ENCODE measurements at places on chromosomes 12 and 14.

GRCh38 chr12:75977952-75978671 lies 53.5 kb downstream of the PHLDA1 start:
- DNase-seq: peak; percentile 98

DNA sequence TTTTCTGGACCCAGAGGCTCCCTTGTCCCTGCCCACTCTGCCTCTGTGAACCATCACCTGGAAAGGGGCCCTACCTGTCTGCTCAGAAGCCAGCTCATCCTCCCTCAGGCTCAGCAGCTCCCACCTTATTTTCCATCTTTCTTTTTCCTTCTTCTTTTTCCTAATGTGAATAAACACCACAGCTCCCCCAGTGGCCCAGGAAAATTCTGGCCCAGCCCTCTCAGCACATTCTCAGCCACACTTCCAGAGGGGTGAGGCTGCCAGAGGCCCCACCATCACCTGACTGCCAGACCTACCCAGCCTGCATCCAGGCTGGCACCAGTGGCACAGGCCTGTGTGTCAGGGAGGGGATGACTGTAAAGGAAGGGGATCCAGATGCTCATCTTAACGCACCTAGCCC lies 23.0 kb downstream of the ZFHX2 start:
- DNase-seq: no peak

- DNase-seq: no peak
Observed at GRCh38 chr12:2334689-2335088, 281.9 kb downstream of the CACNA1C start.

GRCh38 chr14:24315807-24316596 lies 4.7 kb downstream of the LTB4R start:
- no peak for DNase-seq

DNA sequence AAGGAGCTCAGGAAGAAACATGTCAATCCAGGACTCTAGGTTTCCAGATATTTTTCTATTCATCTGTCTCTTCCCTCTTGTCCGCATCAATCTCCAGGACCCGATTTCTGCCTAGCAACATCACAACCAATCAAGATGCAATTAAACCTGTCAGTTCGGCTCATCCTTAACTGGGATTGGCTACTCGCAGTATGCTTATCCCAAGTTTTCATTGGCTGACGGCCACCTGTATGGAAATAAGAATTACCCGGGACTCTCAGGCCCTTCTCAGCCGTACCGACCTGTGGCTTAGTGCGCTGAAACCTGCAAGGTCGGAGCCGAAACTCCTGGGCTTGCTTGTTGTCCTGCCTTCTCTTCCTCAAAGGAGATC lies 20.4 kb upstream of the ATP5MC2 start:
- DNase-seq: peak; percentile 76

GRCh38 chr12:105205322-105206048 lies 30.5 kb downstream of the APPL2 start:
- DNase-seq: no peak

DNA sequence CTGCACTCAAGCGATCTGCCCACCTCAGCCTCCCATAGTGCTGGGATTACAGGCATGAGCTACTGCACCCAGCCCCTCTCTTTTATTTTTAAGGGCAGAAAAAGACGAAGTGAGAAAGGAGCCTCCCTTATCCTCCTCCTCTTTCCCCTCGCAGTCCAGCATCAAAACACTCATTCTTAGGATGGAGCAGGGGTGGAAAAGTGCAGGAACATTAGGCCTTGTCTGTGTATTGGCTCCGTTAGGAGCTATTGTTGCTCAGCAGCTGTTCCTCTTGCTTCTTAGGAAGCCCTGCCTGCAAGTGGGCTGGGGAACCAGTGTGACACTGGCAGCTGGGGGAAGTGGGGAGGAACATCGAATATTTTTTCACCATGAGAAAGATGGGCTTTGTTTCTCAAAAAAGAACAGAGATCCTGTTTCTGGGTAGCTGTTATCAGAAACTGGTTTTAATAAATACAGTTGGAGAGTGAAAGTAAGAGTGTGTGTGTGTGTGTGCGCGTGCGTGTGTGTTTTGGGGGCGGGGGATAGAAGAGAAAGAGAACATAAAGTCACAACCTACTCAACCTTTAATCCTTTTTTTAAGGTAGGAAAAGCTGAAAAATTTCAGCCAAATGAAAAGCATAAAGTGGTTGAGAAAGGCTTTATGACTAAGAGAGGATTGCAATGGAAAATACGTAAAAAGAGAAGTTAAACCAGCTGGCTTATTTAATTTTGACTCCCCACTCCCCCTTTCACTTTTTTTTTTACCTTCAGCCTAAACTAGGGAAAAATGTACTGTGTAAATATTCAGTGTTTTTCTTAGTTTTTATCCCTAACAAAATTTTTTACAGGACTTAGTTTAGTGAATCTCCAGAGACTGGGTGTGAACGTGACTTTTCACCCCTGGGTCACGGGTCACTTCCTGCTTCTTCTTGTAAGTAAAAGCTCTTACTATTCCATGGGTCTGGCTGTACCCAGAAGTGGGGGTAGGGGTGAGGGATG lies 197.2 kb upstream of the PLEKHG7 start:
- DNase-seq: no peak

GRCh38 chr12:69663726-69664125 lies 35.4 kb downstream of the BEST3 start:
- DNase-seq: no peak

GRCh38 chr12:65081496-65081895 lies 39.6 kb downstream of the WIF1 start:
- DNase-seq: no peak

DNA sequence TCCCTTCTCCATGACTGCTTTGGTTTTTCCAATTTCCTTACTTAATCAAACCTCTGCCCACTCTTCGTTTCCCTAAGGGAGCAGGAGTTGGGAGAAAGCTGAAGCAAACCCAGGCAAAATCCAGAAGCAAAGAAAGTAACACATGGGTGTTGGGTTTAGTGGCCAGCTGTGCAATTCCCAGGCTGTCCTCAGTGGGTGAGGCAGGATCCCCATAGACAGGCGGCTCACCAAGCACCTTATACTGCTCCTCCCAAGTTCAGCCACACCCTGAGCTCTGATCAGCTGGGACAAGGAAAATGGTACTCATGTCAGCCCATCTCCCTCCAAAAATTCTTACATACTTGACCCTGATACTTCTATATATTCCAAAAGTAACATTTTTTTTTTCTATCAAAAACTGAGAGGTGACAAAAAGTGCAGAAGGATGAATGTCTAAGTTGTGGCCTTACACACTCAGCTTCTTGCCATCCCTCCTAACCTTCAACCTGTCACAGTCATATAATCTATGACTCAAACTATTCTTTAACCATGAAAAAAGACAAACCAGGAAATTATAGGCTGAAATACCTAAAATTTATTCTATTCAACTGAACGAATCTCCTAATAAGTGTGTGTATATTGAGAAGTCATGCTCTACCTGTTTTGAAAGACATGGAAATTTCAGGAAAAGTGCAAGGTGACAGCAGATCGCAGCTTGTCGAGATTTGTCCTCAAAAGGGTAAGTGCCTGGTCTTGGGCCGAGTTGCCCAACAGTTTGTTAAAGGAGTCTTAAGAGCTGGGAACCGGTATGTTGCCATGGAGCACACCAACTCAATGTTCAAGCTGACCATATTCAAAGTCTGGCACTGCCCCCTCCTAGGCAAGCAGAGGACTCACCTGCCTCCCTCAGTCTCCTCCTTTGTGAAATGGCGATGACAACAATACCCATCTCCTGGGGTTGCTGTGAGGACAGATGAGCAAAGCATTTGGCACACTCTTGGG lies 17.6 kb upstream of the ZFP36L1 start:
- DNase-seq: no peak

DNA sequence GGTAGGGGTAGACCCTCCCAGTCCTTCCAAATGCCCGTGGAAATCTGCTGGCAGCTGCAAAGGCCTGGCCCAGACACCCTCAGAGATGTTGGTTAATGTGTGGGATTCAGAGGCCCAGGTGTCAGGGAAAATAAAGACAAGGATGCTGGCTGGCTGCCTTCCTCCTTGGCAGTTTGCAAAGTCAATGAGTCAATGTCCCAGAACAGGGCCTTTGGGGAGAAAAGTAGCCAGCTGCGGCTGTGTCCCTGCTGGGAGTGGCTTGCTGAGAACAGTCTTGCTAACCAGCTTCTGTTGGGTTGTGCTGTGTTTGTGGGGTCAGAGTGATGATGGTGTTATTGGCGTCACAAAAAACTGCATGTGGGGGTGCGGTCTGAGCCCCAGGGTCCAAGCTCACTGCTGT lies 29.2 kb downstream of the GLRX5 start:
- DNase-seq: no peak

DNA sequence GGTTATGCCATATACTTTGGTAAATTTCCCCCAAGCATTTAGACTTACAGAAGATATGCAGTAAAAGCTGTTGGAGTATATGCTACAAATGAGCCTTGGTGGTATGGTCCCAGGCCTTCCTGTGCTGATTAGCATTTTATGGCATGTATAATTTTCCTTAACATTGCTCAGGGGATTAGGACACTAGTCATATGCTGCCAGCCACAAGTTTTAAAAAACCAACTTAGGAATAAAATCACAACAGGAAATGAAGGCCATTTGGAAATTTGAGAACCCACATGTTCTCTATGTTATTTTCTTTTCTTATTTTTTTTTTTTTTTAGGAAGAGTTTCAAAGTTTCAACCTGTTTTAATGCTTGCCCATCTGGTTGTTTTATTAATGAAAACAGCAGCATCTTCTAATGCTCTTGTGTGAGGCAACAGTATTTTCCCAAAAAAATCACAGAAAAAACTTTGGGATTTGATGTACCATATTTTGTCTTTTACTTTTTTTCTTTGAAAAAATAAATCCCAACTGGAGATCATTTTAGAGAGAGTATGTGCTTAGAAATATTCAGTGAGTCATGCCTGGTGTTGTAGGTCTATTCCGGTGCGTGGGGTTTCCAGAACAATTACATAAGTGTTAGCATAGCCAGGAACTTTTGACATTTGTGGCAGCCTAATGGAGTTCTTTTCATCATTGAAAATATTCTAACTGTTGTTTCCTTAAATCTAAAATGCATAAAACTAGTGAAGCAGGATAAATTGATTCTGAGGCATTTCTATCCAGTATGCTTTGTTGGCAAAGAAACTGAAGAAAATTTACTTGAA lies 21.7 kb upstream of the DUSP6 start:
- peak; percentile 87 for DNase-seq

DNA sequence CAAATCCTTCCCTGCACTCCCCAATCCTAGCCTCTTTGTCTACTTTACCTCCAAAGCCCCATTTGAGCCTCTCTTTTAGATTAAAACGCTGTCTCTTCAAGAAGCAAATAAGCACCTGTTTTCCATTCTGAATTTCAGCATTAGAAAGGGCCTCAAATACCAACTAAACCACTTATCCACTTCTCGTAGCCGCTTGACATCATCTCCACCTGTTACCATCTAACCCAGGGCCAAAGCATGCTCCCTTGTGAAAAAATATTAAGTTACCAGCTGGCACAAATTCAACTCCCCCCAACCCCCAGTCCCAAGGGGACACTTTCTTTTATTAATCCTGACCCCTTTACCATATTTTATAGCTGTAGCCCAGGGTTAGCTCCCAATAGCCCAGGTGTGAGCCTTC lies 43.1 kb downstream of the GPHB5 start:
- DNase-seq: no peak

GRCh38 chr12:66746489-66747201 lies 67.8 kb upstream of the GRIP1 start:
- no peak for DNase-seq

- DNase-seq: no peak
Observed at GRCh38 chr14:89444044-89444443, 27.0 kb upstream of the FOXN3 start.

DNA sequence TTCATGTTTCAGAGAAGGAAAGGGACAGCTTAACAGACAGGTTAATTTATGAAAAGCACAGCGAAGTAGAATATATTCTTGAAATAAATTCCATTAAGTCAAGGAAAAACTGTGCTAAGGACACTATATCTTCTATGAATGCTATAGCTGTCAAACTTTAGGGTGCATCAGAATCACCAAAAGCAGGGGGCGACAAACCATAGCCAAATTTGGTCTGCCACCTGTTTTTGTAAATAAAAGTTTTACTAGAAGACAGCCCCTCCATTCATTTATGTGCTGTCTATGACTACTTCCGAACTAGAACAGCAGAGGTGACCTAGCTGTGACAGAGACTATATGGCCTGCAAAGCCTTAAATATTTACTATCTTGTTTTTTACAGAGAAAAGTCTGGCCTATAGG lies 25.9 kb downstream of the PPP4R3A start:
- no peak for DNase-seq

GRCh38 chr12:132352896-132353800 lies 23.8 kb upstream of the GALNT9 start:
- DNase-seq: no peak

DNA sequence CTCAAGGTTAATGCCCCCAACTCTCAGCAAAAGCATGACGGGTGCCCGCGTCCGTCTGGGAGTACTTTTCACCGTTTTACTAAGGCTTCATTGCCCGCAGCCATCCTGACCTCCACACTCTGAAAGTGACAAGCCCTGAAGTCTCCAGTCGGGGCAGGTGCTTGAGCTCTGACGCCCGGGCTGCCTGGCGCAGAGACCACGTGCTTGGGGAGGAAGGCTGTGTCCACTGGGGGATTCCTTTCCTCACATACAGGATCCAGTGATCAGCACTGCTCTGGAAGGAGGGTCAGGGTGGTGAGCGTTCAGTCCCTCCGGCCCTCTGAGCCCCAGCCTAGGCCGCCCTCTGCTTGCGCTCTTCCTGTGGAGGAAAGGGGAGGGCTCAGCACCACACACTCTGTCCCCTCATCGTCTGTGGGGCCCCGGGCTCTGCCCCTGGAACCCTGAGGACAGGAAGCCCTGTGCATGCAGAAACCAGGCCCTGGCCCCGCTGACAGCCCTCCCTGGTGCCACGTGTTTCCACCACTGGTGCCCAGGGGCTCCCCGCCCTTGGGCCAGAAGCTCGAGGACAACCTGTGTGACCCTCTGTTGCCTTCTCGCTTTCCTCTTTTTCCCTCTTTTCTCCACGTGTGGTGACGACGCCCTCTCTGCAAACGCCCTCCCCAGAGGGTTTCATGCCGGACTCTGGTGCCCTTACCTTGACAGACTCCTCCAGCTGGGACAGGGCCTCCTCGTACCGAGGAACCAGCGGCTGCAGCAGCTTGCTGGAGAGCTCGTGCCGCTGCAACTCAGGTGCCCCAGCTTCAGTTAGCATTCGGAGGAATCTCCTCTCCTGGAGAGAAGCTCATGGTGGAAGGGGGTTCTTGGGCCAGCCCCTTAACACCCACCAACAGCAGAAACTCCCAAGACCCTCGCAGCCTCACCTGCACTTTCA lies 4.9 kb downstream of the DDX51 start:
- DNase-seq: no peak

- DNase-seq: no peak
Observed at GRCh38 chr12:13205809-13206559, 9.5 kb downstream of the EMP1 start.

DNA sequence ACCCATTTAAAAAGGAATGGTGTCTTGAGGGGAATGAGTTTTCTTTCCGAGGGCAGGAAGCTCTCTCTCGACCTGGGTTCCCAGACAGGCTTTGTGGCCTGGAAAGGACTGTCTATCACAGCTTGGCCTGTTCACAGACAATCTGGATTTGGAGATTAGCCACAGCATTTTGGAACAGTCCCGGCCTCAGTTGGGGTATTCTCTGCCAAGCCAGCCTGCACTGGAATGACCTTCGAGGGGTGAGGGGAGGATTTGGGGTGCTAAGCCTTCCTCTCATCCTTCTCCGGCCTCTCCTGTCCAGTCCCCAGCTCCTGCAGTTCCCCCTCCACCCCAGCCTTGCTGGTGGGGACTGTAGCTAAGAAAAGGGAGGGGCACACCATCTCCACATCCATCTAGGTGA lies 13.0 kb downstream of the TBX5 start:
- no peak for DNase-seq

- no peak for DNase-seq
Observed at GRCh38 chr12:129079719-129080118, 226.4 kb downstream of the GLT1D1 start.
